ENCODE measurements at places on chromosomes 13 and 19.

DNA sequence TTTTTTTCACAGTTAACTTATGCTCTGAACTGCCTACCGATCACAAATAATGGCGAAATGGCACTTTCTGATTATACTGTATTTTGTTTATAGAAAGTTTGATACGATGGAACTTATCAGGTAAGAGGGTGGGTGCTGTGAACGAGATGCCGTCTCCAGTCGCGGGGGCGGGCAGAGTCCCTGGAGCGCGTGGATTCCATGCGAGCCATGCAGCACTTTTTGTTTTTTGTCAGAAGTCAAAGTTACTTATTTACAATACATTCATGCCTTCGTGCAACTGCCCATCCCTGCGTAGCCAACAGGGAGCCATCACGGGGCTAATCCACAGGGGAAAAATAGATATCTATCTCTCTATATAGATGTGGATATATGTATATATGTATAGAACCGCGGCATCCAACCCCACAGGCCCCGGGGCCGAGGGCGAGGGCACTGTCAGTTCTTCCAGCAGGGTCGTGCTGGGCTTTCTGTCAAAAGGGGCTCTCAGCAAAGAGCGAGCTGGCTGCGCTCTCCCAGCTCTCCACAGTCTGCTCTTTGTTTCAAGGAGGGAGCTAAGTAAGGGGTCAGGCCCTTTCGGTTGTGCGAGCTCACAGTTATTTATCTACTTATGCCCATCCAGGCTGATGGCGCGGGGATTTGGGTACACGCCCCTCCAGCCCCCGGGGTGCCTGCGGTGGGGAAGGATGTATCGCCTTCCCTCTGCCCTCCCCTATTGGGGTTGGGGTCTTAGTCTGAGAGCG lies 3.4 kb downstream of the SLITRK1 start:
- DNase-seq: no peak

DNA sequence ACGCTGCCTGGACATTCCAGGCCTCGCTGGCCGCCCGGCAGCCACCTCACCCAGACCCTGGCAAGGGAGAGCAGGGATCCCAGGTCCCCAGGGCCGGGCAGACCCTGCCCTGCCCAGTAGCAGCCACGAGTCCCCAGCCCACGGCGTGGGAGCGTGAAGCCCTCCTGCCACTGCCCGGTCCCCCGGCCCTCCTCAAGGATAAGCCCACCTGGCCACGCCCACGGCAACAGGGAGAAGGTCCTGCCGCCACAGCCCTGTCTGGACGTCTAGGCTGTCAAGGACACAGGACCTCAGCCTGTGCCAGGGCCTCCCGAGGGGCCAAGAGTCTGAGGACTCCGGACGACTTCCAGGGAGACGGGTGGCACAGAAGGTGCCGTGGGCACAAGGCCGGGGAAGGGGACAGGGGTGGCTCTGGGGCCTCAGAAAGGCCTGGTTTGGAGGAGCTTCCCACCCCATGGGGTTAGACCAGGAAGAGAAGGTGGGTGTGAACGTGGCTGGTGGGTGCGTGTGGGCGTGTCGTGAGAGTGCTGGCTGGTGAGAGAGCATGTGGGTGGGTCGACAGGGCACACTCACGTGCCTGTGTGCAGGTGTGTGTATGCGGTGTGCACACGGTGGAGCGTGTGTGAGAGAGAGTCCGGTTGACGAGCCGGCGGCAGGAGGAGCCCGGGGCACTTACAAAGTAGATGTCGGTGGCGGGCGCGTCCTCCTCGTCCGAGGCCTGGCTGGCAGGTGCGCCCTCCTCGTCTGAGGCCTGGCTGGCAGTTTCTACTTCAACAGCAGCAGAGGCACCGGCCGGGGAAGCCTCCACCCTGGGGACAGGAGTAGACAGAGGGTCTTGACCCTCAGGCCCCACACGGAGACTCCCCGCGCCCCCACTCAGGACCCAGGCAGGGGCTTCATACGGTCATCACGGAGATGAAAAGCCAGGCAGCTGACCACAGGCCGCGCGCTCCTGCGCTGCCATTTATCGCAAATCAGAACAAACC lies 11.9 kb upstream of the CACTIN start:
- DNase-seq: no peak

DNA sequence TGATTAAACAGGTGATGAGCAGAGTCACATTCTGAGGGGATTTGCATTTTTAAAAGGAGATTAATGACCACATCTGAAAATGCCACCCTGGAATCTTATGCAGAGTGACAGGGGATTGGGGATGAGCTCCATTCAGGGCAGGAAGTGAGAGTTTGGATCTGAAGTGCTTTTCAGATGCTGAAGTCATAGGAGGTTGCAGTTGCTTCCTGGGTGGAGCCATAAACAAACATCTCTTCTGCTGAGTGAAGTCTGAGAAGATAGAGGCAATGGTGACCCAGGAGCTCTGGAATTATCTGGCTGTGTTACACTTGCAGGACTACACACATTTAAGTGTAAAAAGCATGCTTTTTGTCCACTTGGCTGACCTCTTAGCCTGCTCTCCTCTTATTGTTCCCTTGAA lies 51.4 kb upstream of the PSG8 start:
- no peak for DNase-seq

GRCh38 chr13:43301346-43301969 lies 278.1 kb downstream of the DNAJC15 start:
- no peak for DNase-seq

- DNase-seq: no peak
Observed at GRCh38 chr13:50437252-50437651, 406.2 kb downstream of the DLEU7 start.

- DNase-seq: no peak
Observed at GRCh38 chr13:102227741-102228140, 174.1 kb downstream of the FGF14 start.

DNA sequence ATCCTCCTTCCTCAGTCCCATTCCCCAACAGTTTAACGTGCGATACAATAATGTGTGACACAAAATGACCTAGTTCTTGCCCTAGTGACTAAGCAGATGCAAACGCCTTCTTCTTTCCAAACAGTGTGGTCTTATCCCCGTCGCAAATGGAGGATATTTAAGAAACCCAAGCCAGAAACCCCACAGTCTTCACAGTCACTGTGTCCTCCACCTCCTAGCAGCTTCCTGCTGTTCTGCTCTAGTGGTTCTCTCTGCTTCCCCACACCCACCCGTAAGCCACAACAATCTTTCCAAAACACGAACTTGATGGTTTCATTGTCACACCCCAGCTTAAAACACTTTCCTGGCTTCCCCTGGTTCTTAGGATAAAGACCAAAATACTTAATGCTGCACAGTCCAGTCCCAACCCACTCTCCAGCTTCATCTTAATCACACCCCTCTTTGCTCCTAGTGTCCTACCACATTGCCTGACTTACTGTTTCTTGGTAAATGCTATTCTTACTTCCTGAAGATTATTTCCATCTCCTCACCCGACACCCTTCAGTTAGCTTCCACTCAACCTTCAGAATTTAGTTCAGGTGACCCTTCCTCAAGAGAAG lies 32.3 kb downstream of the ITM2B start:
- no peak for DNase-seq

GRCh38 chr19:50932018-50932689 lies 20.7 kb downstream of the KLK5 start:
- peak; percentile 58 for DNase-seq

DNA sequence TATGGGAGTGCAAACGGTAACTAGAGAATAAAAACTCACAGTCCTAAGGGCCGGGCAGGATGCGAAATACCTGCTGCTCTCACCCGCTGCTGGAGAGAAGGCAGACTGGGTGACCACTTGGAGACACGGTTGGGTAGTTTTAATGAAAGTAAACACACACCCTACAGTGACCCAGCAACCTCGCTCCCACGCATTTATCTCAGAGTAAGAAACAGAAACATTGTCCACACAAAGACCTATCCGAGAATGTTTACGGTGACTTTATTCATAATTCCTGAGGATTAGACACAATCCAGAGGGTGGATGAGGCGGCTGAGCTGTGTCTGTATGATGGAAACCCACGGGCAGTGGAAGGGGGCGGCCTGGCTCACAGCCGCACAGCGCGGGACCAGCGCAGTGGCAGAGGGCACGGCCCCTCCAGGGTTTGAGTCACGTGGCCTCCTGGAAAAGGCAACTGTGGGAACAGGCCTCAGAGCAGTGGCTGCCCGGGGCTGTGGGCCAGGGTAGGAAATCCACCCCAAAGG lies 73.5 kb upstream of the C13orf46 start:
- DNase-seq: no peak

DNA sequence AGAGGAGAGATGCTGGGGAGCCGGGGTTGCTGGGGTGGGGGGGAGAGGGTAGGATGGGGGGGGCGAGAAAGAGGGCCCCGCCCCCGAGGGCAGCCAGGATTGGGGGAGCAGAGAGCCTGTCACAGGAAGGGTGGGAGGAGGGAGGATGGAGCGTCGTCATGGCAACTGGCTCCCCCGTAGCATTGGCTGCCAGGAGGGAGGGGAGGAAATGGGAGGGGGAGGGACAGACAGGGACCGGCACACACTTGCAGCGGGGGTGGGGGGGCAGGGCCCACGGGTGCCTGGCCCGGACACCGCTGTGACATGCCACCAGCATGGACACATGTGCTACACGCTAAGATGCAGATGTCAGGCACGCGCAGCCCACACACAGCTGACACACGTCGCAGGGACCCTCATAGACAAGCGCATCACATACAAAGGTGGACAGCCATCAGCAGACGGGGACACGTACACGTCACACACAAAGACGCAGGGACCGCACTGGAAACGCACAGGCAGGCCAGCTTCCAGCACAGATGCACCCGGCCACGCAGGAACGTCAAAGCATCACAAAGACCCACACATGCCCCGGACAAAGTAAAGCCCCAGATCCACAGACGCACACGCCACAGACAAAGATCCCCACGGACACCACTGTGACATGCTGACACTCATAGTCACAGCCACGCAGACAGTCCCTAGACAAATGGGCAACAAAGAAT lies at the start of gene LMTK3:
LMTK3 (minus strand) TSS at position 36 of the 704 bp plus-strand sequence. CDS start 259 bp downstream, outside the sequence.
- DNase-seq: no peak

GRCh38 chr19:36058481-36059179 lies 3.9 kb downstream of the WDR62 start:
- DNase-seq: no peak

- DNase-seq: no peak
Observed at GRCh38 chr13:48477191-48477855, 55.6 kb downstream of the RCBTB2 start.

- no peak for DNase-seq
Observed at GRCh38 chr19:34985249-34986022, 14.7 kb upstream of the GRAMD1A start.

GRCh38 chr13:28412981-28413380 lies 81.9 kb downstream of the FLT1 start:
- DNase-seq: no peak

All from LoVo (cell line).